T1000 (cell line): ENCODE measurements at places on chromosomes 1 and 21.

DNA sequence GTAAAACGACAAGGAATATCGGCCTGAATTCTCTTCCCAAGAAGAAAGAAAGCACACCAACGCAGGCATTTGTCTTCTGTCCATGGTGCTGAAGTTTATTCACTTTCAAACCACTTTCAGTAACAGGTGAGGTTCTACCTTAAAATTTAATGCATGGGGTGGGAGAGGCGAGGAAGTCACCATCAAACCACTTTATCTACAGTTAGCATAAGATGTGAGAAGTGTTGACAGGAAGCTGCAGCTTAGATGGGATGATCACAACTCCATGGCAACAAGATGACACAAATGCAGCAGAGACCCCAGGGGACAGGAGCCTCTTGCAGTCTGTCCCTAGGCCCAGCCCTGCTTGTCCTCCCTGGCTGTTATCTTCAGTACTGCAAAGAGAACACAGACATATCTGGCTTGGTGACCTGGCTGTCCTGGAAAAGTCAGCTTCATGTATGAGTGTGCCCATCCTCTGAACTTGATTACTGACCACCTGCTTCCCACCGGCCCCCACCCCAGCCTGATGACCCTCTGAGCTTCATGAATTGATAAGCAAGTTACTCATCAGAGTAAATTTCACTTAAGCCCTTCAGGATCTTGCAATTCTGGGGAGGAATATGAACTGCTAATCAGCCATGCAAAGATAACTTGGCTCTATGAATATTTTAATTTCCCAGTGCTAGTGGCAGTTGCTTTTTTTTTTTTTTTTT, 1.8 kb downstream of the NPPA start:
- DNase-seq: no peak

GRCh38 chr1:38528623-38529022, 330.9 kb downstream of the RRAGC start:
- DNase-seq: no peak

DNA sequence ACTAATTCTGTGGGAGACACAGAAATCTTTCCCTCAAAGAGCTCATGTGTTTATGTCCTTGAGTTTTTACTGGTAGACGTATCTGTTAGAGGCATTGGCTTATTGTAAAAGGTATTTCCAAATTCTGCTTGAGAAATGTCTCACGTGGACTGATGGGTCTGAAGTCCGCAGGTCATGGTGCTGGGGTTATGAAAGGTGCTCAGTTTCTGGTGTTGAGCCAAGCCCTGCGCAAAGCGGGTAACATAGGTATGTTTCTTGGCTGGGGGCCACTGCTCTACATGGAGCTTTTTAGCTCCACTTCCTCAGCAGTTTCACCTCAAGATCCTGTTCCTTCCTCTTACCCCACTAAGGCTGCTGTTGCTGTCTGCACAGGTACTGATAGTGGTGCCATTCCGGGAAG, 10.8 kb downstream of the UTP25 start:
- DNase-seq: no peak

- DNase-seq: no peak
Observed at GRCh38 chr1:8962812-8963530, 17.3 kb downstream of the CA6 start.

GRCh38 chr1:201850053-201850397, 21.1 kb downstream of the IPO9 start:
- no peak for DNase-seq

DNA sequence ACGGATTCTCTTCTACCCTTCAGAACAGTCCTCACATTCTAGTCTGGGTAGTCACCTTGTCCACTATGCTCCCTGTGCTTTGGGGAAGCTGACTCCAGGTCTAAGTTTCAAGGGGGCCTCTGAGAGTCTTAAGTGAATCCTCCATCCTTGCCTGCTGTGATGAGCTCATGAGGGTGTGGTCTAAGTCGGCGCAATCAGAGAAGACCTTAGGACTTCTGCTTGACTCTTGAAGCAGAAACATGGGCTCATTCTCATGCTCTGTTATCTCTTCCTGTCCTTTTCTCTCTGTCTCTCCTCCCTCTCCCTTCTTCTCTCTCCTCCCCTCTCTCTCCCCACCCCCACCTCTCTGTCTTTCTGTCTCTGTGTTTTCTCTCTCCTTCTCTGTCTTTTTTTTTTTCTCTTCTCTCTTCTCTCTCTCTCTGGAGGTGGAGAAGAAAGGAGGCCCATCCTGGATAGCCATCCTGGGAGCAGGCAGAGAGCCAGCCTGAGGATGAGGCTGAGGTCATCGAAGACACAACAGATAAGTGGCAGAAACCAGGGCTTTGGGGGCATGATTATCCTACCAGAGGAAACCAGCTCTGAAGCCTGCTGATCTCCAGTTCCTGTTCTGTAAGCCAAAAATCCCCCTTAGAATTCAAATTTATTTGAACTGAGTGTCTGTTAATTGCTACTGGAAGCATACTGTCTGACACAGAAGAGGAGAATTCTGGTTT, 245.6 kb downstream of the SIPA1L2 start:
- DNase-seq: no peak

- DNase-seq: peak; percentile 11
Observed at GRCh38 chr1:200233393-200233792, 176.4 kb downstream of the ZNF281 start.

DNA sequence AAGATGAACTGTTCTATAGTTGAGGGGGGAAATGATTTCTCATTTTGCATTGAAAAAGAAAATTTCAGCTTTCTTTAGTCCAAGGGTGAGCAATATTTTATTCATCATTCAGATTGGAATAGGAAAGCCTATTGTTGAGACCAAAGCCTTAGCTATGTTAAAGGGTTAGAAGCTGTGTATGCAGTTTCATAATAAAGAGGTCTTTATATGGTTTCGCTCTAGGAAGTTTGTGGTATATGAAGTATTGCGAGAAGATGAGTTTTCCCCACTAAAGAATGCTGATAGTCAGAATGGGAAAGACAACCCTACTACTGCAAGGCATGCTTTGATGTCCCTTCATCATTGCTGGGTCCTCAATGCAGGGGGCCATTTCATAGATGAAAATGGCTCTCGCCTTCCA, 28.6 kb downstream of the UAP1 start:
- no peak for DNase-seq
